ENCODE measurements at places on chromosomes 16 and 17.

DNA sequence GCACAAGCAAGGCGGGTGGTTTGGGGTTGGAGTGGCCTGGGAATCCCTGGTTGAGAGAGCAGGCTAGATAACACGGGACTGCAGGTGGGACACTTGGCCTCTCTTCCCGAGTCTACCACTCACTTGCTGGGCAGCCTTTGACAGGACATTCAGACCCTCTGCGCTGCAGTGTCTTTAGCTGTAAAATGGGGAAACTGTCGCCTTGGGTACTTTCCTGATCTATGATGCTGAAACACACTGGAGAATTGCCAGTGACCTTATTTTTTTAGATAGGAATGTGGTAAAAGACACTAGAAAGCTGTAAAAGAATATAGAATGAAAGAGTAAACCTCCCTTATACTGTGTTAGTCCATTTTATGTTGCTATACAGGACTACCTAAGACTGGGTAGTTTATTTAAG lies 30.5 kb downstream of the KSR1 start:
- no peak for DNase-seq

DNA sequence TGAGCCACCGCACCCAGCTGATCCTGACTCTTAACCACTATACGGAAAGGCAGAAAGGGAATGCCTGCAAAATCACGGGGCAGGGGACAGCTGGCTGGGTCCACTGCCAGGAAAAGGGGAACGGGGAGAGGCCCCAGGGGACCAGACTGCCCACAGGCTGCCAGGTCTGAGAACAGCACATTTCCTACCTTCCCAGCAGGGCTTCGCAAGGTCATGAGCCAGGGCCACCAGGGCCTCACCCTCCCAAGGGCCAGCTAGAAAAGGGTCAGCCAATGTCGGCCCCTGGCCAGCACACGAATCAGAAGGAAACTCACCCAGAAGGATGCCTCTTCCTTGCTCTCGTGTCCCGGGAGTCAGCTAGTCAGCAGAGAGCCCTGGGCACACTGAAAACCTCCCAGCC lies 118.4 kb downstream of the ZNF423 start:
- no peak for DNase-seq

GRCh38 chr17:74649909-74650308 lies 26.4 kb upstream of the CD300E start:
- no peak for DNase-seq

GRCh38 chr16:31365131-31365865 lies 10.3 kb downstream of the ITGAX start:
- no peak for DNase-seq

DNA sequence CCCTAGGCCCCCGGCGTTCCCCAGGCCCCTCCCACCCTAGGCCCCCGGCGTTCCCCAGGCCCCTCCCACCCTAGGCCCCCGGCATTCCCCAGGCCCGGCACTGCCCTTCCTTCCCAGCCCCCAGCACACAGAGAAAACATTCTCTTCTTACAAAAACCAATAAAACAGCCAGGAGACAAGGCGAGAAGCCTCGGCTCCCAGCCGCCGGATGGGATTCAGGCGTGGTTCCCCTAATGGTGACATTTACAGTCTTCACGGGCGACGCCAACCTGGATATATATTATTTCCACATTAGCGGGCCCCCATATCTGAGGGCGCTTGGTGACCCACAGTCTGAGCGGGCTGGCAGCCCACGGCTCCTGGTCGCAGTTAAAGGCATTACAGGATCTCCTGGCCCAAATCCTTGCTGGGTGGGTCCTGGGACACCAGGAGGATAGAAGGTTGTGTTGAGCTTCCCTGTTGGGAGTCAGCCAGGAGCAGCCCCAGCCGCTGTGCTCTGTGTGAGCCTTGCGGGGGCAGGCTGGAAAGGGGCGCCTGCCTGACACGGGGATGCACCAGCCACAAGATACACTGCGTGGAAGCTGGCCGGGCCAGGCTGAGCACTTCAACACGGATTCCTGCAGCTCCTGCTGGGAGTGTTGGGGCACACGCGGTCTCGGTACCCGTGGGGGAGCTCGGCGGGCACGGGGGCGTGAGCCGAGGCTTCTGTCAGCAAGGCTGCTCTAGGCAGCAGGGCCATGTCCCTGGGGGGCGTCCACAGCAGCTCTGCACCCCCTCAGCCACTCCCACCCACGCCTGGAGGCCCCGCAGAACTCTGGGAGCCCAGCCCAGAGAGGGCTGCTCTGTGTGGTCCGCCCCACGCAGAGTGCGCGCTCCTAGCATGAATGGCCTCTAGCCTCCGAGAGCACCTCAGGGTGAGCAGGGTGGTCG lies 83.7 kb downstream of the LMF1 start:
- no peak for DNase-seq

GRCh38 chr17:77200711-77201110 lies 59.9 kb downstream of the SEC14L1 start:
- DNase-seq, result no peak

DNA sequence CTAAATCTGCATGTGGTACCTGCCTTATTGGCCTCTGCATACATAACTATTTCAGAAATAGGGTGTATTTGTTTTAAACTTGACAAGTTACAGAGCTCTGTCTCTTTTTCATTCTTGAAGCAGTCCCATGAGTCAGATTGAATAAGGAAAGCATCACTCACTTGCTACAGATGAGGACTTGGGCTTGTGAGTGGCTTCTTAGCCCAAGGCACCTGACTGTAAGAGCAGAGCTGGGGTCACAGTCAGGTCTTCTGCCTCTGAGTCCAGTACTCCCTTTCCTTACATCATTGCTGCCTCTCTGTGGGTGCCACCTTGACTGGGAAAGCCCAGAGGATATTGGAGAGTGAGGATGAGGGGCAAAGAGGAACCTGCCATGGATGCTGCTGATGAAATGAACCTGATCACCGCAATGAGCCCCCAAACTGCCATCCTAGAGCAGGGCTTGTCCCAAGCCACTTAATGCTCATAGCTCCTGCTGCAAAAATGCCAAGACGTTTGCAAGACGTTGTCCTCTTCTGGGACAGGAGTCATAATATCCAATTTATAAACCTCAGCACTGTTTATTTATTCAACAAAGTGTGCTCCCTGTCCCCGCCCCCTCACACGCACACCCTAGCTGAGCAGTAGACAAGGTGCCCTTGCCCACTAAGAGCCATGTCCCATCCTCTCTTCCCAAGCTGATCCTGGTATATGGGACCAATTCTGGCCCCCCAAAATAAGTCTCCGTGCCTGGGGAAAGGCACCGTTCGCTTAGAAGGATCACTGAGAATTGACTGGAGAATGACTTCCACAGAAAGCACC lies 74.1 kb downstream of the CCDC182 start:
- no peak for DNase-seq

GRCh38 chr17:74992223-74992622 lies 4.8 kb downstream of the CDR2L start:
- DNase-seq, result no peak

GRCh38 chr17:10370016-10370608 lies 2.7 kb downstream of the MYH13 start:
- DNase-seq, result no peak

DNA sequence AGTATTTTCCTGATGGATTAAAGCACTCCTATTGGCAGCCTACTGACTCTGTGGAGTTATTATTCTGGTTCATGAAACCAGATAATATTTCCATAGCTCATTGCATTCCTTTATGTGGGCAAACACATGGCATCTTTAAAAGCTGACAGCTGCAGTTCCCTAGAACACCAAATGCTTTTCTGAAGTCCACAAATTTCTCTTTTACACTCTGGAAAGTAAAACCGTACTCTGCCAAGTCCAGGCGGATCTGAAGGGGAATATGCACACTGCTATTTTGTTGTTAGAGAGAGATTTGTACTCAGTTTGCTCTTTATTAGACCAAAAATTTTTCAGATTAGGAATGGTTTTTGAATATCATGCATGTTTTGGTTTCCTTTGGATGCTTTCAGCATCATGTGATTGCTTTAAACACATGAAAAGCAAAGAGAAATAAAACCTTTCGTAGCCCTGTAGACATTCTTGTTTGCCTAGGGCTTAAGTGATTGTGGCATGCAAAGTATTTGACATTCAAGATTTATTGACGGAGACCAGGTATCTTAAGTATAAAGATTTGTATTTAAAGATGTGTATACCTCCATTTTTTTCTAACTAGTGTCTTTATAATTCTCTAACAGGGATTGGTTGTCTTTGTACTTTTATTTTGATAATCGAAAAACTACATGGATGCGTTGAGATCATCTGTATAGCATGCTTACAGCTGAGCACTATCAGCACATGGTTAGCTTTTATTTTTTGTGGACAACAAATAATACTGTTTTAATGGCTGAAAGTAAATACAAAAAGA lies 19.5 kb downstream of the SEC14L1 start:
- peak; percentile 39 for DNase-seq

GRCh38 chr17:64074704-64075426 lies 54.4 kb upstream of the ICAM2 start:
- peak; percentile 83 for DNase-seq

DNA sequence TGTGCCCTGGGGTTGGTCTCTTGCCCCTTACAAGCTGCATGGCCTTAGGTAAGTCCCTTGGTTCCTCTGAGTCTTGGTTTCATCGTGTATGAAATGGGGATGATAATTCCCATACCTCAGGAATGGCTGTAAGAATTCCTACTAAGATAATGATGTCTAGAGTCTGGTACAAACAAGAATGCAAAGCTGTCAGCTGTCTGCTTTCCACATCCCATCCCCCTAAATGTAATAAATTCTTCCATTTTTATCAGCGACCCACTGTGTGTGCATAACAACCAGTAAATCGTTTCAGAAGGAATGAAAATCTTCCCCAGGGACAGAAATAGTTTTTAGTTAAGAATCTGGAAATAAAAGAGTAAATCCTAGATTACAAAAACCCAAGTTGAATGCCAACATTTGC lies 95.4 kb downstream of the CPPED1 start:
- DNase-seq, result no peak

GRCh38 chr17:46124695-46125592 lies 68.3 kb downstream of the KANSL1 start:
- DNase-seq, result no peak

GRCh38 chr16:27154705-27155521 lies 48.4 kb upstream of the KDM8 start:
- peak; percentile 42 for DNase-seq

GRCh38 chr17:35242158-35242804 lies 591 bp upstream of the SLFN5 start:
- DNase-seq, result peak; percentile 53

Data from fibroblast of the aortic adventitia (primary cell).